Left renal cortex interstitium (tissue), 4 donors: ENCODE measurements at places on chromosomes 5 and 9.

DNA sequence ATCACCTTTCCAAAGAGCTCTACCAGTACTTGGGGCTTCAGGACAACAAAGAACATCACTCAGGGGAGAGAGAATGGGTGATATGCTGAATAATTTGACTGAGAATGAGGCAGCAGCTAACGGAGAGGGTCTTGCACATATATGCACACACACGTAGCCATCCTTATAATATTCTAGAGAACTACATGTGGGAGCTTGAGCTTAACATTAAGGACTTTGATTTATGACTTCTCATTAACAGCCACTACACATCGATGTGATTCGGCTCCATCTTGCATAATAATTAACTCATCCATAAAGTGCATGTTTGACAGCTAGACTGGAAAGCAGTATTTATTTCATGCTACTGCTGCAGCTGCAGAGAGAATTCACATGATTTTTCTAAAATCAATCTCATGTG is 163.4 kb downstream of the RAB3C start:
- DNase-seq: no peak

GRCh38 chr5:5293029-5293428 is 129.4 kb upstream of the ICE1 start:
- DNase-seq: no peak

DNA sequence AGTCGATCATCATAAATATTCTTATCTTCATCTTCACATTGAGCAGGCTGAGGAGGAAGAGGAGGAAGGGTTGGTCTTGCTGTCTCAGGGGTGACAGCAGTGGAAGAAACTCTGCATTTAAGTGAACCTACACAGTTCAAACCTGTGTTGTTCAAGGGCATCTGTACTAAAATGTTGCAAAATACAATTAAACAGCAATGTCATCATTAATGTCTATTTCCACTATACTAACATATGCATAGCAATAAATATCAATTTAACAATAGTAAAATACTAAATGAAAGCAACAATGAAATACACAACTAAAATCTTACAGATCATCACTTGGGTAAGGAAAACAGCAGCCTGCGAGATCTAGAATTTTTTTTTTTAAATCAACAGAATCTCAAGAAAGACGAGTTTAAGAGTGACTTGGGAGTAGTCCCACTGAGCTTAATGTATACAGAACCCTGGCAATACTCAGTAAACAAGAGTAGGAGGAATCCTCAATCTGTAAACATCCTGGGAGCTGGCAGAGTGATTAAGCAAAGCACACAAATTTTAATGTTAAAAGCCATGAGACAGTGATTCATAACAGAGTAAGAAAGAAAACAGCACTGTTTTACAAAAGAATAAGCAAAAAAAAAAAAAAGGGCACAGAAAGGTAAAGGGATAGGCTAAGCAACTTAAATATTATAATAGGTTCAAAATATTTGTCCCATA is 10.0 kb downstream of the HOMER1 start:
- no peak for DNase-seq

DNA sequence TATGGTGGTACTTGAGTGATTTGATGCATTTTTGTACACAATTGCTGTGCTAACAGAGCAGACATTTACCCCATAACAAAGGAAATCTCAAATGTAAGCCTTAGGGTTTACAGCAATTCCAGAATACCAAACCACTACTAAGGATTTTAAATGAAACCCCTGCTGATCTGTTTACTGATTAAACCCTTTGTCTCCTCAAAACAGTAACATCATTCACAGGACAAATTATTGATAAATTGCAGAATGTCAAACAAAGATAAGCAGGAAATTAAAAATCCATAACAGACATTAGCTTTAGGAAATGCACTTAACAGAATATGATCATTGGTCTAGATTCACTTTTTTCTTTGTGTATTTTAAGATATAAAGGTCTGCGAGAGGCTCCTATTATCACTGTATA is 1016.4 kb upstream of the DMAC1 start:
- DNase-seq: no peak

DNA sequence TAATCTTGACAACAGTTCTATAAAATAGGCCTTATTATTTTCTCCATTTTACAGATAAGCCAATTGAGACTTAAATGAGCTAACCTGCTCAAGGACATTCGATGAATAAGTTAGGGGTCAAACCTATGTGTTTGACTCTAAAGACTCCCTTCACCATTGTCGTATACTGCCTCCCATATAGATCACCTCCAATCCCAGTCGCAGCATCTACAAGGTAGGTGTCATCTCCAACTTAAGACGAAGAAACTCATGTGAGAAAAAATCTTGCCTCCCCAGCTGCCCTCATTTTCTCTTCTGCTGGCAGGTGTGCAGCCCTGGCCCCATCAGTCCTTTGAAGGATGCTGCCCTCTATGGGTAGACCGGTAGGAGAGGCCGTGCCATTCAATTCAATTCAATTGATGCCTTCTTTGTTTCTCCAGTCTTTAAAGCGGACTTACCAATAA is 75.2 kb upstream of the SMARCA2 start:
- DNase-seq: no peak

GRCh38 chr9:94761481-94761880 is 35.0 kb downstream of the AOPEP start:
- DNase-seq: no peak

GRCh38 chr9:99172124-99173091 is 49.3 kb downstream of the ALG2 start:
- DNase-seq: no peak

- peak; percentile 22 for DNase-seq
These were observed 7.0 kb upstream of the IRF1 start for GRCh38 chr5:132497488-132497997.

GRCh38 chr5:150573867-150574817 is 66.2 kb downstream of the NDST1 start:
- DNase-seq: no peak

DNA sequence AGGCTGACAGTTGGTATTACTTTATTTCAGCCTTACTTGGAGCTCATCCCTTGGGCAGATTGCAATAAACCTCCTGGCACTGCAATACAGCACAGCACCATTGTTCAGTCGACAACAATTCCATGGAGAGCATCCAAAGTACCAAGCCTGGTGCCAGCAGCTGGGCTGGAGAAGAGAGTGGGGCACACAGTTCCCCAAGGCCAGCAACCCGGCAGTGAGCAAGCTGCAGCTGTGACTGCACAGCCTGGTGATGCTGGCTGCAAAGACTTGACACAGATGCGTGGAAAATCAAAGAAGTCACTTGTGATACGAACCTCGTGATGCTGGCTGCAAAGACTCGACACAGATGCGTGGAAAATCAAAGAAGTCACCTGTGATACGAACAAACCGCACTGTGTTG is 125.4 kb downstream of the ATPSCKMT start:
- DNase-seq: no peak

- DNase-seq: no peak
These were observed 32.5 kb upstream of the SSBP2 start for GRCh38 chr5:81783401-81783800.

- DNase-seq: no peak
These were observed 67.8 kb downstream of the TMEM167A start for GRCh38 chr5:83009408-83009807.

DNA sequence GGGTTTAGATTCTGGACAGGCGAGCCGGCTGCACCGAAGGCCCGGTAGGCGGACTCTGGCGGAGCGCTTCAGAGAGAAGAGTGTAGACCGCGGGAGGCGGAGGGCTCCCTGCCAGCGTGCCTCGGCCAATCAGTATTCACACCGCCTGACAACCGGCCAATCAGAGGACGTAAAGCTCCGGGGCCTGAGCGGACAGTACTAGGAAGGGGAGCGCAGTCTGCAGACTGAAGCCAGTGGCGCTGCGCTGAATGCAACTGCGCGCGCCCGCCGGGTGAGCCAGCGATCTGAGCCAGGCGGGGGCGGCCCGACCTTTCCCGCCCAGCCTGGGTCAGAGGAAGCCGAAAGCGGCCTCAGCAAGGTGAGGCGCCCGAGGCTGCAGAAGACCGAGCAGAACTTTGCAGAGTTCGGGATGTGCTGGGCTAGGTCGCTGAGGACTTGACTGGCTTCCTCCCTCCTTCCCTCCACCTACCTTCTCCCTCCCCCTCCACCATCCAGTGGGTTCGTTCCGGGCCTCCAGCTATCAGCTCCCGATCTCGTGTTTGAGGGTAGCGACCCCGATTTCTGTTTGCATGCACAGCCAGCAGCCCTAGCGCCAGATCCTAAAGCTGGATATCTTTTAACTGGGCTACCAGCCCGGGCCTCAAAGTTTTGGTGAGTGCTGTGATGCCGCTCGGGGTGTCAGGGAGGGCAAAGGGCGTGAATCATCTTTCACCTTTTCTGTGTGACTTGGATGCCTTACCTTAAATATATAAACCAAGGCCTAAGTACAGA is at the start of gene DMRT2:
Gene DMRT2, plus strand, starts transcription at position 233 of the 771 bp plus-strand sequence. CDS start 1,257 bp downstream, outside the sequence.
- DNase-seq: no peak

DNA sequence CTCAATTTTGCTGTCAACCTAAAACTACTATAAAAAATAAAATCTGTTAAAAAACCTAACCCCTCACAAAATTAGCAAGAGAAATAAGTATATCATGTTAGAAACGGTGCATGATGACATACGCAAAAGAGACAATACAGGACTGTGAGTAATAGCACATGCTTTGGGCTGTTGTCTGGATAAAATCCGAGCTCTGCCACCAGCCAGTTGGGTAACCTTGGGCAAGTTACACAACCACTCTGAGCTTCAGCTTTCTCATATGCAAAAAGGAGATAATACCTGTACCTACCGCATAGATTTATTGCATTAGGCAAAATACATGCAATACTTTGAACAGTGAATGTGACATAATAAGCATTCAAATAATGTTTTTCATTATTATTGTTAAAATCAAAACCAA is 481.7 kb downstream of the TLE1 start:
- no peak for DNase-seq

DNA sequence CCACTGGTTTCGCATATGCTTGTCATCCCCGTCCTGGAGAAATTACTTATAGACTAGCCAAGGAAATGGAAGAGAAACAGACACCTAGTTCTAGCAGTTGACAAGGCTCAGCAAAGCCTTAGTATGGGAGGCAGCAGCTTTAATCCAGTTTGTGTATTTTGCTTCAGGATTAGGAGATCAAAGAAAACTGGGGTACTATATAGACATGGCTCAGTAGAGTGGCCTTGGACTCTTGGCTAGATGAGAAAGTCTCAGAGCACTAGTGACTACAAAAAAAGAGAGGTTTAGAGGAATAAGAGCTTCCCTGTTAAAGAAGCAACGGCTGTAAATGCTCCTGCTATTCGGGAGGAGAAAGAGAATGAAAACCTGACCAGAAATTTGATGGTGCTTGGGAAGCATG is 349.1 kb downstream of the CTNND2 start:
- DNase-seq: no peak

- DNase-seq: no peak
These were observed 14.1 kb upstream of the CEP72 start for GRCh38 chr5:597871-598563.
